ENCODE measurements at places on chromosomes 3 and 15.

- no peak for DNase-seq
Observed at GRCh38 chr15:32994810-32995424, 199.6 kb downstream of the FMN1 start.

GRCh38 chr3:8341821-8342247 is 159.8 kb upstream of the LMCD1 start:
- DNase-seq, result no peak

GRCh38 chr3:87771337-87772192 is 287.2 kb downstream of the CGGBP1 start:
- peak; percentile 51 for DNase-seq

- DNase-seq, result no peak
Observed at GRCh38 chr3:43923104-43923882, 232.6 kb downstream of the ABHD5 start.

DNA sequence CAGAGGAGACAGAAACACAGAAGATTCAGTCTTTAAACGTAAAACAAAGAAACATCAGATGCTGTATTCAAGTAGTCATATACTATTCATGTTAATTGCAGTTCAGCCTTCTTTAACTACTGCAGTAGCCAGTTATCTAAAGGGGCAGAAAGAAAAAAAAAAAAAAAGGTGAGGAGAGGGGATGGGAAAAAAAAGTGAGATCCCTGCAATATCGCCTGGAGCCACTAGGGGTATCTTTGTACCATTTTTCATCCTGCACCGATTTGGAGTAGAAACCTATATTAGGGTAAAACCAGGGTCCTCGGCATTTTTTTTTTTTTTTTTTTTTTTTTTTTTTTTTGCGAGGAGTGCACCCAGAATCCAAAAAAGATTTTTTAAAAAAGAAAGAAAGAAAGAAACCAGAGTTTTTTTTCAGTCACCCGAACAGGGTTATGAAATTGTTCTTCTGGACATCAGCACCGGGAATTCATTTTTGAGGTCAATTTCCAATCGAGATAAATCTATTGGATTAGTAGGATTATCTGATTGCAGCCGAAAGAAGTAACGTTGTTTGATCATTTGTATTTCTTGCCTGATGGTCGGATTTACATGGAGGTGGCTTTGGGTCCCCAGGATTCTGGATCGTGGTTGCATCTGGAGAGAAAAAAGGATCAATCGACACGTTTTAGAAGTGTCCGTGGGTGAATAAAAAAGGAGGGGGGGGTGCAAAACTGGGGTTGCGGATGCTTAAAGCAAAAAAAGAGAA is 186.7 kb downstream of the NLGN1 start:
- DNase-seq, result no peak

Data from activated CD8-positive, alpha-beta memory T cell treated with anti-CD3 and anti-CD28 coated beads, Interleukin-2, amount 50 U/mL, for 48 hours (primary cell).